ENCODE measurements at places on chromosomes 5 and 9. TPM values are rescaled to one million over a fixed set of nuclear protein-coding genes. Genes with fewer than 3 reads are reported as not detected.

The CCL28 gene
- total RNA-seq = 8.9 TPM

The CDH9 gene
- total RNA-seq = 2.7 TPM

The ARL14EPL gene
- not detected for total RNA-seq

The DBH gene
- not detected for total RNA-seq

The BAAT gene
- total RNA-seq = not detected

The MEIKIN gene
- total RNA-seq = not detected

The RECK gene
- 3.8 TPM for total RNA-seq

The ZNF189 gene
- total RNA-seq = 7.3 TPM

The KCTD16 gene
- under 0.01 TPM for total RNA-seq

The PCDHA5 gene
- under 0.01 TPM for total RNA-seq

The PIP5K1B gene
- total RNA-seq = 12.4 TPM

The SPINK6 gene
- not detected for total RNA-seq

The TMC1 gene
- total RNA-seq = not detected

The ZDHHC11 gene
- total RNA-seq = 5.9 TPM

The RPL37 gene
- 101 TPM for total RNA-seq

The PCDHB16 gene
- not detected for total RNA-seq

The LRRC26 gene
- total RNA-seq = 2.2 TPM

The COL15A1 gene
- under 0.01 TPM for total RNA-seq

The BOD1 gene
- total RNA-seq = 23.2 TPM
